NCI-H774 (cell line): ENCODE measurements at places on chromosomes 6 and 20.

- no peak for DNase-seq
Measured at GRCh38 chr6:15073344-15073789, 172.5 kb upstream of the JARID2 start.

GRCh38 chr6:100461278-100461916 lies 3.3 kb downstream of the SIM1 start:
- no peak for DNase-seq

DNA sequence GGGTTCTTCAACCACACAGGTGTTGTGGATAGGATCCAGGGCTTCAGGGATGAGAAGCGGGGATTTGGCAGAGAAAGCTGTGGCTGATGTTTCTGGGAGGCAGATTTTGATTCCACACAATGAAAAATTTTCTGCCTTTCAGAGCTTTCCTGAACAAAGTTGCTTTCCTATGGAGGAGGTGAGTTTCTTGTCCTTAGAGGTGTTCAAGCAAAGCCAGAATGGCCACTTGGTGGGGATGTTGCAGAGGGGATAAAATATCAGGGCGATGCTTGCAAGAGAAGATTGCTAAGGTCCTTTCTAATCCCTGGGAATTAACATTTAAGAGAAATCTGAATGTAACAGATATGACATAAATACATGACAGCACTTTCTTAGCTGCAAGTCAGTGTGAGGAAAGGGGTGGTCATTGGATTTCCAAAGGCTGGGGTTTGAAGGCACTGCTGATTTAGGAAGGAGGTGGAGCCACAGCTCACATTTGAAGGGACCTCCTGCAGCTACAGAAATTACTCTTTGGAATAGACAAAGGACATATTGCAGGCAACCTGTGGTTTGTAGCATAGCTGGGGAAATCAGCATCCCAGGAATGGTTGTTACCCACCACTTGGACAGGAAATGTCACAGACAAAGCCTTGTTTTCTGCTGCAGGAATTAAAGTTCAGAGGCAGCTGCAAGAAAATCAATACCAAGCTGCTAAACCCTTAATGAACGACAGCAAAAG lies 271.1 kb upstream of the CHD6 start:
- DNase-seq = peak; percentile 7

DNA sequence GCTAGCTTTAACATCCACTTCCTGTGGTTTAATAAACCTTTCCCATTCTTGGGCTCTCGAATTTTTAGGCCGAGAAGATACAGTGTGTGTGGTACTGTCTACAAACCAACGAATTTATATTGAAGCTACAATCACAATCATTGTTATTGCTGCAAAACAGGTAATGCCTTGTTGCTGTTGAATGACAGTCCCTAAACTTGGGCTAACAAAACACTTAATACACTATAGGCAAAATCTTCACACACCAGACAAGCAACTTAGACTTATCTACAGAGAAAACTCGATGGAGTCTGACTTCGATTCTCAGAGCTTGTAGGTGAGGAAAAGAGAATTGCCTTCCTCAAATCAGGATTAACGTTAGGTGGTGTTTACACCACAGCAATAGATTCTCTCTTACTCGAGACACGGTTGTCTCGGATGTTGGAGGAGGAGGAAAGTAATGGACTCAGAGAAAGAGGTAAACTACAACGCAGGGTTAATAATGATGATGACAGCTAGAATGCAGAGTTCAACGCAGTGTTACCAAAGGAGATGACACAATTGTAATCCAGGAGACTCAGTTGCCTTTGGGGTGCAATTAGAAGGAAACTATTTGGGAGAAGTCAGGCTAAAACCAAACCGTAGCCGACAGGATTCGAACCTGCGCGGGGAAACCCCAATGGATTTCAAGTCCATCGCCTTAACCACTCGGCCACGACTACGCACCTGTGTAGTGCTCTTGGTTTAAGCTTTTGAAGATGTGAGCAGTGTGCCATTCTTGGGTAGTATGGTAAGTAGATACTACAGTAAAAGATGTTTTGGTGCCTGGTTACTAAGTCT lies 32.5 kb upstream of the ZNF184 start:
- DNase-seq = peak; percentile 78
